ENCODE measurements at places on chromosomes 16 and 17. TPM values are rescaled to one million over a fixed set of nuclear protein-coding genes. Genes with fewer than 3 reads are reported as not detected.

GRCh38 chr17:57391857-57392471 lies 135.6 kb downstream of the MSI2 start:
- H3K36me3 ChIP-seq = peaks cover 45% of the 10 kb centered on the region
- H3K4me1 ChIP-seq = peaks cover 22% of the 10 kb centered on the region
- no peak overlapping the region for H3K4me3 ChIP-seq
- no peaks in the 10 kb centered on the region for H3K27me3 ChIP-seq
- H3K27ac ChIP-seq = no peak overlapping the region

DNA sequence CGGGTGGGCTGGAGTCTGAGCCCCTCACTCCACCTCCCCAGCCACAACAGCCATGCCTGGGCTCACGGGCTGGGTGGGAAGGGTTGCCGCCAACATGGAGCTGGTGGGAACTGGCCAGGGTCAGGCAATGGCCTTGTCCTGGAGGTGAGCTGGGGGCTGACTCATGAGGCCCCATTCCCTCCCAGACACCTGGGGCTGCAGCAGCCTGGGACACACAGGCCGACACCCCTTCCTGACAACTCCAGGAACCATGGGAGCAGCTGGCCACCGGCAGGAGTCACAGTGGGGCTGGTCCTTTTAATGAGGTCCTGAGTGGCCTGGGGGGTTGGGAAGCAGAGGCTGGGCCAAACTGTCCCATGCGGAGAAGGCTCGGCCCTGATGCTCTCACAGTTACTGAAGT lies 12.2 kb downstream of the DBNDD1 start:
- H3K4me1 ChIP-seq = no peaks in the 10 kb centered on the region
- no peaks in the 10 kb centered on the region for H3K36me3 ChIP-seq
- no peak overlapping the region for H3K27ac ChIP-seq
- no peak overlapping the region for H3K4me3 ChIP-seq
- DNase-seq = no peak
- H3K27me3 ChIP-seq = no peaks in the 10 kb centered on the region

DNA sequence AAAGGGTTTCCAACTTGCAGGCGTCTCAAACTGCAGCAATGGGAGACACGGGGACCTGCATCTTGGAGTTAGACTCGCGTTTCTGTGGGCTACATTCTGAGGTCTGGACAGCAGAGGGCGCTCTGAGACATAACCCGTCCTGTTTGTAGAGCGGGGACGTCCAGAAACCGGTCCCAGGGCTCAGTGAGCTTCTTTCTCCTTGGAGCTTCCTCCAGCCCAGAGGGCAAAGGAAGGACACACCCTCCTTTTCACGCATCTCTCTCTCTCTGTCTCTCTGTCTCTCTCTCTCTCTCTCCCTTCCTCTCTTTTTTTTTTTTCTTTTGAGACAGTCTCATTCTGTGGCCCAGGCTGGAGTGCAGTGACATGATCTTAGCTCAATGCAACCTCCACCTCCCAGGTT lies 19.8 kb downstream of the COX4I1 start:
- H3K4me3 ChIP-seq = no peak overlapping the region
- peaks cover 6% of the 10 kb centered on the region for H3K4me1 ChIP-seq
- H3K27ac ChIP-seq = no peak overlapping the region
- no peaks in the 10 kb centered on the region for H3K36me3 ChIP-seq
- H3K27me3 ChIP-seq = peaks cover 40% of the 10 kb centered on the region

- no peak overlapping the region for H3K27ac ChIP-seq
- peaks cover 11% of the 10 kb centered on the region for H3K36me3 ChIP-seq
- H3K4me1 ChIP-seq = no peaks in the 10 kb centered on the region
- DNase-seq = no peak
These were observed 8.7 kb upstream of the CAPN15 start for GRCh38 chr16:518858-519257.

- peaks cover 3% of the 10 kb centered on the region for H3K36me3 ChIP-seq
- peaks cover 43% of the 10 kb centered on the region for H3K4me1 ChIP-seq
- H3K4me3 ChIP-seq = no peak overlapping the region
- H3K27ac ChIP-seq = no peak overlapping the region
- DNase-seq = no peak
These were observed 2.4 kb downstream of the ABAT start for GRCh38 chr16:8676737-8677375.

DNA sequence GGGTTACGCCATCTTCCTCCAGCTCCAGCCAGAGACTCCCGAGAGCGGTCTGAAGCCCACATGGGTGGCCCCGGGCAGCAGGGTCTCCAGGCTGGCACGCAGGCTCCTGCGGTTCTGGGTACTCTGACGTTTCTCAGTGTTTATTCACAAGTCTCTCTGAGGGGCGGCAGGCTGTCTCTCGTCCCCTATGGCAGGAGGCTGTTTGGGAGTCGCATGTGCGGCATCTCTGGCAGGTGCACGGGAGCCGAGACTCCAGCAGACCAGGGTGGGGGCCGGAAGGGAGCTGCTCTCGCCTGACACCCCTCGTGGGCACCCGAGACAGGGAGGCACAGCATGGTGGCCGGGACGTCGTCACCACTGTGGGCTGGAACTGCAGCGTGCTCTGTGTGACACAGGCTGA lies 48.1 kb downstream of the ZNF778 start:
- DNase-seq = no peak
- H3K27me3 ChIP-seq = no peaks in the 10 kb centered on the region
- H3K36me3 ChIP-seq = peaks cover 26% of the 10 kb centered on the region
- no peaks in the 10 kb centered on the region for H3K4me1 ChIP-seq
- H3K4me3 ChIP-seq = no peak overlapping the region

GRCh38 chr16:85897382-85897781 lies 1.6 kb upstream of the IRF8 start:
- peaks cover 81% of the 10 kb centered on the region for H3K27me3 ChIP-seq
- H3K36me3 ChIP-seq = no peaks in the 10 kb centered on the region
- H3K4me1 ChIP-seq = peaks cover 13% of the 10 kb centered on the region

- no peaks in the 10 kb centered on the region for H3K27me3 ChIP-seq
- H3K36me3 ChIP-seq = peaks cover 20% of the 10 kb centered on the region
- no peak for DNase-seq
- no peak overlapping the region for H3K27ac ChIP-seq
These were observed 21.7 kb upstream of the USP36 start for GRCh38 chr17:78862073-78863023.

DNA sequence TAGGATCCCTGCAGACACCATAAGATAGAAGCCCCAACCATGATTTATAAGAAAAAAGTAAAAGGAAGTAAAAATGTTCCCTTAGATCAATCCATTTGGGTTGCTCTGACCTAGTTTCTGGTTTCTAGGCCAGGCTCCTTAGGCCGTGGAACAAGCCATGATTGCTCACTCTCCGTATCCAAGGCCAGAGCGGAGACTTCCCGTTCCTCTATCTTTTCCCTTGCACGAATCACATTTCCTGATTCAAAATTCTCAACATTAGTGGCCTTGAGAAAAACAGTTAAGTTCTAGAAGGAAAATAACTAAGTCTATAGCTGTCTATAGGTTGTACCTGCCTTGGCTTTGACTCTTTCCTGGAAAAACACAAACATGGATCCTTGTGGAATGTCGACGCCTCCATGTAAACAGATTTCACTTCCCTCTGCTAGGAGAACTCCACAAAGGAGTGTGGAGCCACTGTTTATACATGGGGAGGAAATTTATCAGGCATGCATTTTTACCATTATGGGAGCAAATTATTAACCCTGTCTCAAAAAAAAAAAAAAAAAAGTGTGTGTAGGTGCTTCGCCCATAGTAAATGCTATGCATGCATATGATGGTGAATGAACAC lies 149.6 kb downstream of the ZFHX3 start:
- no peaks in the 10 kb centered on the region for H3K27me3 ChIP-seq
- H3K27ac ChIP-seq = no peak overlapping the region
- no peak for DNase-seq
- H3K4me1 ChIP-seq = peaks cover 18% of the 10 kb centered on the region
- no peak overlapping the region for H3K4me3 ChIP-seq

- peak overlapping the region; percentile 90 for H3K4me3 ChIP-seq
- DNase-seq = no peak
- peaks cover 22% of the 10 kb centered on the region for H3K27me3 ChIP-seq
- no peak overlapping the region for H3K27ac ChIP-seq
- H3K36me3 ChIP-seq = no peaks in the 10 kb centered on the region
These were observed 811 bp upstream of the MAP2K3 start for GRCh38 chr17:21283482-21284318.

DNA sequence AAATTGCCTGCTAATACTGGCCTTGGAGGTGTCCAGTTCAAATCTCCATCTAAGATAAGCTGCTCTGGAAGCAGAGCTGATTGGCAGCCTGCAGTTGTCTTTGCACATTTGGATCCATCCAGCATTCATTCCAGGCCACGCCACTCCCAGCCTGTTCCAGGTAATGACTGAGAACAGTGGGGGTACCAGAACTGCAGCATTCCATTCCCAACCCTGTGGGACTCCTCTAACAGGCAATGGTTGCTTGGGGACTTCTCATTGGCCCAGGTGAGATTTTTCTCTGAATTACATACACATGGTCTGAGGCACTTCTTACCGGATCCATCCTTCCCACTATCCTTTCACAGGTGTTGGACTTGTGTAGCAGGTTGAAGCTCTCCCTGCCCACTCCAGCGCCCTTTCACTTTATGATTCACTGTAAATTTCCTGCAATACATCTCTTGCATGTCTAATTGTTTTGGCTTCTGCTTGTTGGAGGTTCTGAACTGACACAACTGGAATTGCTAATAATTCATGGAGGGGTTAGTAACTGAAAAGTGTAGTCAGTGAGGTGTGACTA lies 206.1 kb upstream of the ZFHX3 start:
- H3K27me3 ChIP-seq = peaks cover 1% of the 10 kb centered on the region
- H3K27ac ChIP-seq = no peak overlapping the region
- no peaks in the 10 kb centered on the region for H3K4me1 ChIP-seq
- no peaks in the 10 kb centered on the region for H3K36me3 ChIP-seq
- no peak overlapping the region for H3K4me3 ChIP-seq

- H3K27ac ChIP-seq = no peak overlapping the region
- no peak overlapping the region for H3K4me3 ChIP-seq
- H3K4me1 ChIP-seq = peaks cover 41% of the 10 kb centered on the region
- no peaks in the 10 kb centered on the region for H3K36me3 ChIP-seq
- no peak for DNase-seq
These were observed 5.0 kb upstream of the BRD7 start for GRCh38 chr16:50373780-50374179.

DNA sequence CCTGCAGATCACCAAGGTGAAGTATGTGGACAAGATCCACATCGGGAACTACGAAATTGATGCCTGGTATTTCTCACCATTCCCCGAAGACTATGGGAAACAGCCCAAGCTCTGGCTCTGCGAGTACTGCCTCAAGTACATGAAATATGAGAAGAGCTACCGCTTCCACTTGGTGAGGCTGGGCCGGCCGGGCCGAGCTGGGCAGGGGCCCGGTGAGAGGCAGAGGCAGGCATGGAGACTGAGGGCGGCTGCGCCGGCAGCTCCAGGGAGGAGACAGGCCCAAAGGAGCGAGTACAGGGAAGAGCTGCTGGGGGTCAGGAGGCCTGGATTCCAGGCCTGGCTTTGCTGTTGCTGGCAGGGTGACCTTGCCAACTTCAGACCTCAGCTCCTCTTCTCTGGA lies 8.3 kb downstream of the PRSS8 start:
- peaks cover 19% of the 10 kb centered on the region for H3K36me3 ChIP-seq
- no peak overlapping the region for H3K4me3 ChIP-seq
- H3K27me3 ChIP-seq = no peaks in the 10 kb centered on the region
- peaks cover 20% of the 10 kb centered on the region for H3K4me1 ChIP-seq
- no peak for DNase-seq

GRCh38 chr17:81075307-81075706 lies 40.4 kb downstream of the BAIAP2 start:
- peaks cover 5% of the 10 kb centered on the region for H3K4me1 ChIP-seq
- no peak overlapping the region for H3K27ac ChIP-seq
- H3K36me3 ChIP-seq = peaks cover 8% of the 10 kb centered on the region
- no peaks in the 10 kb centered on the region for H3K27me3 ChIP-seq
- DNase-seq = no peak
- H3K4me3 ChIP-seq = no peak overlapping the region

- peak overlapping the region; percentile 93 for H3K4me3 ChIP-seq
- H3K27me3 ChIP-seq = no peaks in the 10 kb centered on the region
- H3K36me3 ChIP-seq = peaks cover 14% of the 10 kb centered on the region
- H3K27ac ChIP-seq = peak overlapping the region; percentile 93
- DNase-seq = no peak
- H3K4me1 ChIP-seq = peaks cover 20% of the 10 kb centered on the region
These were observed 574 bp upstream of the TMEM106A start for GRCh38 chr17:43211123-43211479.

DNA sequence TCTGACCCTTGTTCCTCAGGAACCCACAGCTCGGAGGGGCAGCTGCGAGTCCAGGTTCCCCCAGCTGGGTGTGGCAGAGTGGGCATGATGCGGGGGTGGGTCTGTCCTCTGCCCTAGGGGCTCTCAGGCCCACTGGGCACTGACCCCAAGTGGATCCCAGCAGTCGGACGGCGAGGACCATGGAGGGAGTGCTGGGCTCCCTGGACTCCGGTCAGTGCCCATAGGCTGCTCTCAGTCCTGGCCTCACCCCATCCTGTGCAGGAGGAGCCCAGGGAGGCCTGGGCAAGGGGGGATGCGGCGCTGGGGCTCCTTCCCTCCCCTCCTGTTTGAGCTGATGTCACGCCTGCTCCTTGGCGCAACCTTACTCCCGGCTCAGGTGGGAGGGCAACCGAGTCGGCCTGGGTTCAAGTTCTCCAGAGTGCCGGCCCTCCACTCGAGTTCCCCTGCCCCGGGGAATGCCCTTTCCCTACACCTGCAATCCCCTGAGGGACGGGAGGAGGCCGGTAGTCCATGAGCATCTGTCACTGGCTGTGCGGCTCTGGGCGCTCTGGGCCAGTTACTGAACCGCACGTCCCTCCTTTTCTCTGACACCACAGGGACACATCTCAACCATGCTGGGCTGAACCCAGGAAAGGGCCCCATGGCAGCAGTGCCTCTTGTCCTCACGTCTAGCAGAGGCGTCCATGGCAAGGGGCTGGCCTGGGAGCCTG lies 52.6 kb upstream of the ACSF3 start:
- no peak overlapping the region for H3K27ac ChIP-seq
- no peaks in the 10 kb centered on the region for H3K4me1 ChIP-seq
- no peak for DNase-seq
- H3K27me3 ChIP-seq = peaks cover 29% of the 10 kb centered on the region
- H3K4me3 ChIP-seq = no peak overlapping the region
- H3K36me3 ChIP-seq = no peaks in the 10 kb centered on the region

DNA sequence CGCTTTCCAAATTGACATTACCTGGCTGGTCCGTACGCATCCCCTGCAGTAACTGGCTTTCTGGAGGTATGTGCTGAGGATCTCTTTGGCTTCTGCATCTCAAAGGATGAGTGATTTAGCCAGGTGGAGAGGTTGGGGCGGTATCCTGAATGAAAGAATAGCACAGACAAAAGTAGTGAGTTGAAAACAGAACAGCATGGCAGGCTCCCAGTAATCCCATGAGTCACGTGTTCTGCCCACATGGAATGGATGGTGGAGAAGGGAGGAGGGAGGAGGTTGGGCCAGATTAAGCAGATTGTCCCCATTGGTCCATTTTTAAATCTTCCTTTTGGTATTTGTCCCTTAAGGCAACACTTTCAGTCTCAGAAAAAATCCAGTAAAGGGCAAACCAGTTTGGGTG lies 176.0 kb downstream of the WWOX start:
- H3K4me3 ChIP-seq = no peak overlapping the region
- peaks cover 28% of the 10 kb centered on the region for H3K27me3 ChIP-seq
- no peaks in the 10 kb centered on the region for H3K36me3 ChIP-seq

Gene ABCA10
- total RNA-seq = 0.74 TPM

Gene GNG13
- not detected for total RNA-seq

Gene LITAFD
- not detected for total RNA-seq

Gene ZNF423
- total RNA-seq = 19.8 TPM

Gene TANC2
- total RNA-seq = 95.2 TPM

Gene ZNF594
- total RNA-seq = 21.0 TPM

Gene HOXB9
- total RNA-seq = 34.4 TPM

Gene CRHR1
- 0.36 TPM for total RNA-seq

Gene CD300LG
- not detected for total RNA-seq

Gene CSF3
- total RNA-seq = not detected

Gene MYLK3
- total RNA-seq = 1.6 TPM

Measured in mesothelial cell of epicardium (in vitro differentiated cells).